Chondrocyte (in vitro differentiated cells): ENCODE measurements at places on chromosomes 5 and 9. TPM values are rescaled to one million over a fixed set of nuclear protein-coding genes. Genes with fewer than 3 reads are reported as not detected.

GRCh38 chr9:5872511-5872910 lies 18.2 kb upstream of the MLANA start:
- no peak for DNase-seq

The INSL4 gene
- not detected in 3 replicates for total RNA-seq

The CDKN2B gene
- total RNA-seq = 247 to 252 TPM (median 247 TPM) in 3 replicates

DNA sequence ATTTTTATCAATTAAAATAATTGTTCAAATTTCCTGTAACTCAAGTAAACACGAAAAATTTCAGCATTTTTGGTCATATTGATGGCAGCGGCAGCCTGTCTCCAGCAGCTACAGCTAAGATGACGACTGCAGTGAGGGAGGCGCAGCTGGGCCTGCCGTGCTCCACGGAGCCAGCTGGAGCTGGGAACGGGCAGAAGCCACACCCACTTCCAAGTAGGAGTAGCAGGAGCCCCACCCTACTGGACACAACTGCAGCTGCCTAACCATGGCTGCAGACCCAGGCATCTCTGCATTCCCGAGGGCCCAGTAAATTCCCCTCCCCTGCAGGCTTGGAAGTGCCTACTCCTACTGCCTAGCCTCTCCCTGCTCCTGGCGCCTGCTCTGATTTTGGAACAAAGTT lies 2031.7 kb downstream of the EFNA5 start:
- no peak for DNase-seq

DNA sequence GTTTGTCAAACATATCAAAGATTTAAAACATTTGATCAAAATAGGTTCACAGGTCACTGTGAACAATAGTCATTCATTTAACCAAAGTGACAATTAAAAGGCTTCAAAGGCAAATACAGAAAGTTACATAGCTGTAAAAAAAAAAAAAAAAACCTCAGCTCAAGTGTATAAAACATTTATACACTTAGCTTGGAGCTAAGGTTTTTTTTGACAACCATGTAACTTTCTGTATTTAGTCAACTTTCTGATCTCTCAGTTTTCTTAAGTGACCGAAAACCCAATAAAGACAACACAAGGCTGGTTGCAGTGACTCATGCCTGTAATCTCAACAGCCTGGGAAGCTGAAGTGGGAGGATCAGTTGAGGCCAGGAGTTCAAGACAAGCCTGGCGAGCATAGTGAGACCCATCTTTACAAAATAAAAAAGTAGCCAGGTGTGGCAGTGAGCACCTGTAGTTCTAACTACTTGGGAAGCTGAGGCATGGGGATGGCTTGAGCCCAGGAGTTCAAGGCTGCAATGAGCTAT lies 16.4 kb upstream of the UBTD2 start:
- no peak for DNase-seq

DNA sequence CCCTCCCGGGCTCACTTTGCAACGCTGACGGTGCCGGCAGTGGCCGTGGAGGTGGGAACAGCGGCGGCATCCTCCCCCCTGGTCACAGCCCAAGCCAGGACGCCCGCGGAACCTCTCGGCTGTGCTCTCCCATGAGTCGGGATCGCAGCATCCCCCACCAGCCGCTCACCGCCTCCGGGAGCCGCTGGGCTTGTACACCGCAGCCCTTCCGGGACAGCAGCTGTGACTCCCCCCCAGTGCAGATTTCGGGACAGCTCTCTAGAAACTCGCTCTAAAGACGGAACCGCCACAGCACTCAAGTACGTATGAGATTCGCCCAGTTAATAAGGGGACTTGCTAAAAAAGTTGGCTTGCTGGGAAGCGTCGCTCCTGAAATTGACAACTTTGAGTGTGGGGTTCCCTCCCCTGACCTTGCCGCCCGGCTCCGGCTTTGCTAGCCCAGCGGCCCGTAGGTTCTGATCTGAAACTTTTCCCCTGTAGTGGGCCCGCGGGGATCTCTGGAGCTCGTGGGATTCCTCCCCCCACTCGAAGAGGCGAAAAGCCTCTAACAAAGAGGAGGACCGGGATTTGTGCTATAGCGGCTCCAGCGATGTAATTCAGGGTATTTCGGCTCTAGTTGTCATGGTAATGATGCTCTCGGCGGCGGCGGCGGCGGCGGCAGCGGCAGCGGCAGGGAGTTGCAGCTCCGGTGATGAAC lies 572 bp downstream of the NR4A3 start:
- no peak for DNase-seq

GRCh38 chr5:142667831-142668230 lies 18.1 kb downstream of the FGF1 start:
- DNase-seq = no peak

The ACER2 gene
- total RNA-seq = 0.48 to 0.79 TPM (median 0.65 TPM) in 3 replicates

The TRIM41 gene
- 17.9 to 24.3 TPM (median 19.3 TPM) in 3 replicates for total RNA-seq

GRCh38 chr5:63128761-63129160 lies 550.1 kb downstream of the LRRC70 start:
- no peak for DNase-seq

- no peak for DNase-seq
These were observed 27.0 kb upstream of the ZNF622 start for GRCh38 chr5:16492398-16493140.

GRCh38 chr5:172144291-172144815 lies 43.7 kb downstream of the STK10 start:
- DNase-seq = no peak
